ENCODE measurements at places on chromosomes 3 and 15.

- no peak for DNase-seq
Observed at GRCh38 chr15:56205061-56205876, 38.4 kb downstream of the RFX7 start.

DNA sequence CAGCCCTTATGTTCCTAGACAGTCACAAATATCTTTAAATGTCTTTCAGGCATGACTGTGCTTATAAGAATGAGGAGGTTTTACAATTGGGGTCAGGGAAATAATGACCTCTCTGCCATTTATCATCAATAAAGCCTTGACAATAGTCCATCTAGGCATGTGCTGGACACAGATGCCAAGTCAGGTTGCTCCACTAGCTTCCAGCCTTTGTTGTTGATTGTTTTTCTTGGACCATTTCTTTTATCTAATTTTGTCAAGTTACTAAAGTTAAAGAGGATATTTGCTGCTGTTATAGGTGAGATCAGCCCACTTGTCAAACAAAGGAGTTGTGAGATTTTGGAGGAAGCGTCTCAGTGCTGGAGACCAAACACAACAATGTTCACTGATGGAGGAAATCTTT lies 628.0 kb downstream of the ROBO2 start:
- no peak for DNase-seq

GRCh38 chr3:144652573-144652972 lies 681.0 kb downstream of the DIPK2A start:
- DNase-seq: no peak

GRCh38 chr3:122975924-122976293 lies 51.7 kb downstream of the SEMA5B start:
- DNase-seq: no peak

GRCh38 chr3:168859574-168859973 lies 763.9 kb upstream of the GOLIM4 start:
- no peak for DNase-seq

DNA sequence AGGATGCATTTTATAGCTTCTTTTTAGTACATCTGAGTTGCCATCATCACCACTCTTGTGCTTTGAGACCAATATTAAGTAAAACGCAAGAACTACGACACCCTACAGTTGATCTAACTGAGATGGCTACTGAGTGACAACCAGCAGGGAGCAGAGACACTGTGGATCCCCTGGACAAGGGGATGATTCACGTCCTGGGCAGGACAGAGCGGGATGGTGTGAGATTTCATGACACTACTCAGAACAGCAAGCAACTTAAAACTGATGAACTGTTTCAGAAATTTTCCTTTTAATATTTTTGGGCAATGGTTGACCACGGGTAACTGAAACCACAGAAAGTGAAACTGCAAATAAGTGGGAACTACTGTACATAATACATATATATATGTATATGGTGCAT lies 299.2 kb downstream of the ADAMTS17 start:
- no peak for DNase-seq

Measured in ELF-1 (cell line).